NB4 (cell line): ENCODE measurements at places on chromosomes 3 and 15.

DNA sequence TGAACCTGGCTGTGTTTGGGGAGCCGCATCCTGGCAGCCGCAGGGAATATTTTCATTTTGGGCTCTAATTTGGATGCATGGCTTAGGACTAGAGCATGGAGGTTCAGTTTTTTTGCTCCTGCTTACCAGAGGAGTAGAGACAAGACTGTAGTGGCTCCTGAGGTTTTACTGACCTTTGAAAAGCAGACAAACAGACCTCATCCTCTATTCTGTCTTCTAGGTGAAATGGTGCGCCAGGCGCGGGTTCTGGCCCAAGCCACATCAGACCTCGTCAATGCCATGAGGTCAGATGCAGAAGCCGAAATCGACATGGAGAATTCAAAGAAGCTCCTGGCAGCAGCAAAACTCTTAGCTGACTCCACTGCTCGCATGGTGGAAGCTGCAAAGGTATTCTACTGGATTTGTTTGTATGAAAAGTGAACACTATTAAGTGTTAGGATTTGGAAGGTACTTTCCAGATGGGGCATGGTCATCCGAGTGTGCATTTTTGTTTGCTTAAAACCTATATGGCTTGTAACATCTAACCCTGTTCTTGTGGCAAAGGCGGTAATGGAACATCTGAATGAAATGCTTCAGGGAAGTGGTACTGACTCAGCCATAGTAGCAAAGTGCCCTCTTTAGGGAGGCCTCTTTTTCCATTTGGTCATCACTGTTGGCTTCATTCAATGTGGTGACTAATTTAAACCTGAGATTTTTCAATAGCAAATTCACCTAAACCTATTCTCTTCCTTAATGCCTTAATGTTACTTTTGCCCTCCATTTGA lies 330.7 kb upstream of the TPM1 start:
- no peak for DNase-seq

- no peak for DNase-seq
Observed at GRCh38 chr3:85304360-85304964, 345.7 kb downstream of the CADM2 start.

- DNase-seq = no peak
Observed at GRCh38 chr3:100973594-100973993, 19.6 kb downstream of the ABI3BP start.

DNA sequence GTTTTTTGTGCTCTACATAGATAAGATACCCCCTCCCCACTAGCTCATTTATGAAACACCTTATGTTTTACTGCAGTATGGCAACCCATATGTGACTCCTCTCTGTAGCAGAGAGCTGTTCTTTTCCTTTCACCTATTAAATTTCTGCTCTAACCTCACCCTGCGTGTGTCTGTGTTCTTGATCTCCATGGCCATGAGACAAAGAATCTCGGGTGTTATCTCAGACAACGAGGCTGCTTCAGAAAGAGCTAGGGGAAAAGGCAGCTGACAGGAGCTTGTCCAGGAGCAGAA lies 18.0 kb downstream of the CCR8 start:
- DNase-seq = no peak

DNA sequence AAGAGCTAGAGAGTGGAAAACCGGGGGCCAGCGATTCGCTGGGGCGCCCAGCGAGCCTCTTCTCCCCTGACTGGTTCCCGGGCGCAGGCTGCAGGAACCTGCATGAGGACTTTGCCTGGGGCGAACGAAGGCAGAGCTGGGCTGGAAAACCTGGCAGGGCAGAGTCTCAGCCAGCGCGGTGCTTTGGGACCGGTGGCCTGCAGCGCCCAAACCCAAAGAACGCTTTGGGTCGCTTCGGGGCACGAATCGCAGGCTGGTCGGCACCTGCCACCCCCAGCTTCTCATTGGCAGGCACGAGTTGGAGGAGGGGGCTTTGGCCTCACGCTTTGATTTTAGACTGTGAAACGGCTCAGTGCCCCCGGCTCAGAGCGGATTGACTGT lies 3.0 kb downstream of the ONECUT1 start:
- no peak for DNase-seq

DNA sequence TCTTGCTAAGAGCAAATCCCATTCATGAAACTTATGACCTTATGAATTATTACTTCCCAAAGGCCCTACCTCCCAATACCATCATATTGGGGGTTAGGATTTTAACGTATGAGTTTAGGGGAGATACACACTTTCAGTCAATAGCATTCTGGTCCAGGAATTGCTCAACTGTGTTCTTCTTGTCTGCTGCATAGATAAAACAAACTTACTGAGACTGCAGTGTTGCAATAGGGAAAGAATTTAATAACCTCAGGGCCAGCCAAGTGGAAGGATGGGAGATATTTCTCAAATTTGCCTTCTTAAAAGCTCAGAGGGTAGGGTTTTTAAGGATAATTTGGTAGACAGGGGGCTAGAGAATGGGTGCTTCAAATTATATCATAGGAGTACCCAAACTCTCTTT lies 625.8 kb downstream of the OTOL1 start:
- no peak for DNase-seq

DNA sequence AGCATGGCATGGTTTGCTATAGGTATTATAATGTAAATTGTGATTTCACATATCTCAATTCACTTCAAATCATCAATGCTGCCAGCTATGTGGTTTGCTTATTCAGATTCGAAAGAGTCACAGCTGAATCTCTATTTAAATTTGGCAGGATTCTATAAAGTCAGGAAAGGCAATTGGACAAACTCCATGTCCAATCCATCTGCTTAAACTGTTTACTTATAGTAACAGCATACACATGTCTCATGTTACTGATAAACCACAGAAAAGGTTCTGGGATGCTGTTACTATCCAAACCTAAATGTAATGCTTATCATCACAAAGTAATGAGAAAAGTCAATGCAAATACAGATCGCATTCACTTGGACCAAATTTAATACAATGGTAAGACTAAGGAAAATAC lies 229.7 kb downstream of the ISL2 start:
- no peak for DNase-seq

- no peak for DNase-seq
Observed at GRCh38 chr3:54573858-54574257, 354.0 kb downstream of the LRTM1 start.

GRCh38 chr15:48798319-48798718 lies 12.6 kb downstream of the CEP152 start:
- no peak for DNase-seq

- DNase-seq = peak; percentile 46
Observed at GRCh38 chr15:69727121-69727924, 274.7 kb downstream of the RPLP1 start.

DNA sequence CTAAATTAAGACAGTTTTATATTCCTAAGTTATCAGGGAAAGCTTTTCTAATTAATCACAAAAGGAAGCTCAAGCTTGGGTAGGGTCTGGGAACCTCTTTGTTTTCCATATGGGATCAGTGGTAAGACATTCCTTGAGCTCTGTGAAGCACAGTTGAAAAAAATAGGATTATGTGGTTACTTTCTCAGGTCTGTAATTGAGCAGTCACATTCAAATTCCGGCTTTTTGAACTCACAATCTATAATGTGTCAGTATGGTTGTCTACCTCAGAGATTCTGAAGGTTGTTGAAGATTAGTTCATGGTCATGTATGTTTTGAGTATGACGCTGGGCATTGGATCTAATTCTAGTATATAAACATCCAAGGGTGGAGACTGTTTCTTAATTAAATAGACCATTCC lies 364.5 kb downstream of the LPP start:
- no peak for DNase-seq

GRCh38 chr3:20608054-20608738 lies 422.2 kb upstream of the SGO1 start:
- no peak for DNase-seq

- DNase-seq = no peak
Observed at GRCh38 chr3:117217760-117218316, 508.3 kb downstream of the TUSC7 start.

- peak; percentile 84 for DNase-seq
Observed at GRCh38 chr3:52144034-52144795, 10.0 kb downstream of the POC1A start.

- DNase-seq = no peak
Observed at GRCh38 chr3:138081371-138082084, 33.9 kb downstream of the DZIP1L start.

- DNase-seq = no peak
Observed at GRCh38 chr3:119329551-119329950, 35.4 kb downstream of the ARHGAP31 start.

DNA sequence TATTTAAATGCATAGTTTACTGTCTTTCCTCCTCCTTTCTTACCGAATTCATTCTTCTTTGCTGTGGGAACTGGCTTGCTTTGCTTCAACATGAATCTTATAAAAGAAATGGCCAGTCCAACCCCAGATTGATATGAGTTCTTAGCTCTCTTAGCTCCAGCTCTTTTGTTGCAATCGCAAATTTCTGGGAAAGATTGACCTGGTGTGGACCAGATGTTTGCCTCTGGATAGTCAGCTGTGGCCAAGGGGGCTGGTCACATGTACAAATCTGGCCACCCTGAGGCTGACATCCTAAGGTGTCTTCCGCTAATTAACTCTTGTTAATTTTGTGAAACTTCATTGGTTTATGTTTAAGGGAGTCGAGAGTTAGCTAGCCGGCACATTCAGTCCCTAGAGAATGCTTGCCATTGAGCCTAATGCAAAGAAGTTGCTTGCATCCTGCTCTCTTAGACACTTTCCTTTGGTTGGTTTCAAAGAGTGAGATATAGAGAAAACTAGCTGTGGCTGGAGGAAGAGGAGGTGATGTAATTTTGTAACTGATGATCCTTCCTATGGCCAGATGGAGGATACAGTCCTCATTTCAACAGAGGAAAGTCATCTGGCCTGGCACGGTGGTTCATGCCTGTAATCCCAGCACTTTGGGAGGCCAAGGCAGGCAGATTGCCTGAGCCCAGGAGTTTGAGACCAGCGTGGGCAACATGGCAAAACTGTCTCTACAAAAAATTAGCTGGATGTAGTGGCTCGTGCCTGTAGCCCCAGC lies 162.4 kb downstream of the ADAMTSL3 start:
- no peak for DNase-seq

GRCh38 chr3:71599416-71599815 lies 15.9 kb upstream of the FOXP1 start:
- DNase-seq = no peak

DNA sequence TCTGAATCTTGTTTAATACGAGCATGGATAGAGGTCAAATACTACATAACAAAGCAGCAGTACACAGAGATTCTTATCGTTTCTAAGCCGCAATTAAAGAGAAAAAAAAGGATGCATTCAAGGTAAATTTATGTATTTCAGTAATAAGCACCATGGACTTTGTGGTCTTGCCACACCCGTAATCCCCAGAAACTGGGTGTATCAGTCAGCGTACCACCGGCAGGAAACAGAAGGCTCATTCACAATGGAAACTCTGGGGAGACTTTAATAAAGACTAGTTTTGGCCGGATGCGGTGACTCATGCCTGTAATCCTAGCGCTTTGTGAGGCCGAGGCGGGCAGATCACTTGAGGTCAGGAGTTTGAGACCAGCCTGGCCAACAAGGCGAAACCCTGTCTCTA lies 81.9 kb upstream of the ZNF280D start:
- peak; percentile 76 for DNase-seq

DNA sequence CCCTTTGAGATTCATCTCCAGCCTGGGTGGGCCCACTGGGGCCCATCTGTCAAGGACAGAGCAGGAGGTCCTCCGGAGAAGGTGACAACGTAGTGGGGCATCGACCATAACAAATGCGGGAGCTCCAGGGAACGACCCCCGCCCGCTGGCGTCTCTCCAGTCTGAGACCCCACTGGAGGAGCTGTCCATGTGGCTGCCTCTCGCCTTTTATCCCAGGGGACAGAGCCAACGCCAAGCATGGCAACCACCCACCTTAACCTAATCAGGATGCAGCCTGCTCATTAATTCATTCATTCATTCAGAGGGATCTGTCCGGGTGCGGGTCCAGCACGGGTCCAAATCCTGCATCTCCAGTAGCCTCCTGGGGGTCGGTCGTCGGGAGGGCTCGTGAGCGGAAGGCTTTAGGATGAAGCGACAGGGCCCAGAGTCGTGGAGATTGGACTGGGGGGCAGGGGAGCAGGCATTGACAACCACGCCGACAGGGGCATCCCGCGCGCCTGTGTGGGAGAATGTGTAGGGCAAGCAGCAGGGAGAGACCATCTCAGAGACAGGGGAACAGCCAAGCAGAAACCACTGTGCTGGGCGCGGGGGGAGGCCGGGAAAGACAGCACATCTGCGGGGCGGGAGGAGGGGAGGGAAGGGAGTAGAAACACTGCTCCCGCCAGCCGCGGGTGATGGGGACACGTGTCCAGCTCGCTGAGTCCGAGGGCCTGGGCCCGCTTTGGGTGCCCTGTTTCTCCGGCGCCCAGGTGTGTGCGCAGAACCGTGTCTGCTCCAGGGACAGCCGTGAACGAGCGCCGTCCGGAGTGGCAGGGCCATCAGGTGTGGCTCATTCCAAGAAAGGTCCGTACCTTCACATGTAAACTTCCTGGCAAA lies 1.9 kb downstream of the PIGZ start:
- no peak for DNase-seq

- no peak for DNase-seq
Observed at GRCh38 chr3:71061581-71061980, 521.9 kb downstream of the FOXP1 start.

- no peak for DNase-seq
Observed at GRCh38 chr3:48623851-48624547, 2.4 kb upstream of the TMEM89 start.

- no peak for DNase-seq
Observed at GRCh38 chr3:79979990-79980389, 212.2 kb upstream of the ROBO1 start.

DNA sequence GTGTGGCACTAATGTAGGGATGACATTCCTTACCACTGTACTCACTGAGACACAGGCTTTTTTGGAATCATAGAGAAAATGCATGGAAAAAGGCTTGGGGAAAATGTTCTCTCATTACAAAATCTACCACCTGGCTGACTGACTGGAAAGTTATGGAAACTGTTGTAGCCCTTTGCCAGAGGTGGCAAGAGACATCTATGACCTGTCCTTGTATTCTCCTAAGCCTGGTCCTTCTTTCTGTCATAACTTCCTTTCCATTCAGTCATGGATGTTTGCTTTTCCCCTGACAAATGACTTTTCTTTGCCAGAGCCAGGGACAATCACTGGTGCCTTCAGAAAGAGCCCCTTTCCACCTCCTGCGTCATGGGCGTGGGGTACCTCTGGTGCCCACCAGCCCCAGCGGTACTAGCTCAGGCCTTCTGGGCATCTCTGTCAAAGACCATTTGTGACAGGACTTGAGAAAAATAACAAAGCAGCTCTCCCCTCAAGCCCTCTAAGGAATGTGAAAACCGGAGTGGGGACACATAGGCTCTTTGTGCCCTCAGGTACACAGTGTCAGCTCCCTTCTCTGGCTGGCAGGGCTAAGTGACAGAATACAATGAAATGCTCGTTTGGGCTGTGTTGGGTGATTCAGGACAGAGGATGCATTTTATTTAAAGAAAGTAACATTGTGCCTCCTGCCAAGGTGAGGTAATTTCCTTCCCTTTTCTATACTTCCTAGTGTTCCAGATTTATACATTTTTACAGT lies 381.1 kb upstream of the RASGRP1 start:
- DNase-seq = no peak
